Right ventricle myocardium superior (tissue), 1 donor: ENCODE measurements at places on chromosomes 1 and 21. TPM values are rescaled to one million over a fixed set of nuclear protein-coding genes. Genes with fewer than 3 reads are reported as not detected.
A peak's percentile ranks its signal among the peaks of the same experiment; 100 is the strongest.

- DNase-seq = peak; percentile 33
Measured at GRCh38 chr1:3469104-3469848, 14.8 kb downstream of the ARHGEF16 start.

Gene TESK2
- total RNA-seq = 1.5 TPM

GRCh38 chr1:18965206-18966173 is 9.0 kb upstream of the IFFO2 start:
- no peak for DNase-seq

DNA sequence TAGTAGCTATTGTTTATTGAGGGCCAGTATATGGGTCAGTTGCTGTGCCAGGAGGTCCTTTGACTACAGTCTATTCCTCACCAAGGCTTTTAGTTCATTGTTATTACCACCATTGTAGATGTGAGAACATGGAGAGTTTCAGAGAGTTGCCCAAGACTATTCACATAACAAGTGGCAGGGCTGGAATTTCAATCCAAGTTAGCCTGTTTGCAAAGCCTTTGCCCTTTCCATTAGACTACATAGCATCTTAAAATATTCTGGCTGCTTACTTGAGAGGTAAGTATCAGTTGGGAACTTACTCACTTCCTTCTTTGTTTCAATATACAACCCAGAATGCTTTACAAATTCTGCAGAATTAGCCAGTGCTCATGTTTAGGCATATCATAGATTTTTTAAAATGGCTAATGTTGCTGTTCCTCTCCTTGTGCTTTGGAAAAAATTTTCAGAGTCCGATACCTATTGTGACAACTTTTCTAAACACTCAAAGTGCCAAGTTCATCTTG is 141.2 kb downstream of the FGGY start:
- DNase-seq = no peak

- peak; percentile 71 for DNase-seq
Measured at GRCh38 chr1:212671342-212672031, 28.2 kb downstream of the BATF3 start.

DNA sequence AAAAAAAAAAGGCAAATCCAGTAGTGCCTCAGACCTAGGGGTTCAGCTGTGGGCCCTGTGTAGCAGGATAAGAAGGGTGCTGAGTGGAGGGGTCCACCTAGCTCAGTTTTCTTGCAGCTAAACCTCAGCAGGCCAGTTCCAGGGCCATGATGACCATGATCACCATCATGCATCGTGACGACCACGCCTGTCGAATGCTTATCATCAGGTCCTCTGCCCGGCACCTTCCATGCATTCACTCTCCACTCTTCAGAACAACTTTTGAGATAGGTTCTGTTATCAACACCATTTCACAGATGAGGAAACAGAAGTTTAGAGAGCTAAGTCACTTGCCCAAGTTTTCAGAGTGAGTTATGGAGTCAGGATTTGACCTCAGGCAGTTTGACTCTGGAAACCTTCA is 54.9 kb downstream of the ACBD3 start:
- no peak for DNase-seq

Gene PTGER3
- total RNA-seq = 1.3 TPM

Gene SYCP1
- total RNA-seq = not detected

Gene IPO13
- total RNA-seq = 58.8 TPM

- DNase-seq = no peak
Measured at GRCh38 chr1:231460614-231461013, 38.5 kb upstream of the EGLN1 start.

Gene KRTAP19-5
- total RNA-seq = not detected

Gene TMIGD3
- total RNA-seq = 0.89 TPM

DNA sequence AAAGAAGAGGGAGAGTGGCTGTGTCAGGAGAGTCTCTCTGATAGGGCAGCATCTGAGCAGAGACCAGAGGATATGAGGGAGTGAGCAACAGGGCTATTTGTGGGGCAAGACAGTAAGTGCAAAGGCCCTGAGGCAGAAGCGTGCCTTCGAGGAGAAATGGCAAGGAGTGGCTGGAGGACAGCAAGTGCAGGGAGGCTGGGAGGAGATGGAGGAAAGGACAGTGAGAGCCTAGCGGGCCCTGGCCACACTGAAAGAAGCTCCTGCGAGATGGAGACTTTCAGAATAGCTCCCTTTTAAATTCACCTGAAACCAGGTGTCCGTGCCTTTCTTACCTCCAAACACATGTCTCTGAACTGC is 25.2 kb downstream of the EXOC8 start:
- DNase-seq = no peak

Gene FABP3
- 4,881 TPM for total RNA-seq

GRCh38 chr1:198118134-198118533 is 38.7 kb upstream of the NEK7 start:
- peak; percentile 75 for DNase-seq

DNA sequence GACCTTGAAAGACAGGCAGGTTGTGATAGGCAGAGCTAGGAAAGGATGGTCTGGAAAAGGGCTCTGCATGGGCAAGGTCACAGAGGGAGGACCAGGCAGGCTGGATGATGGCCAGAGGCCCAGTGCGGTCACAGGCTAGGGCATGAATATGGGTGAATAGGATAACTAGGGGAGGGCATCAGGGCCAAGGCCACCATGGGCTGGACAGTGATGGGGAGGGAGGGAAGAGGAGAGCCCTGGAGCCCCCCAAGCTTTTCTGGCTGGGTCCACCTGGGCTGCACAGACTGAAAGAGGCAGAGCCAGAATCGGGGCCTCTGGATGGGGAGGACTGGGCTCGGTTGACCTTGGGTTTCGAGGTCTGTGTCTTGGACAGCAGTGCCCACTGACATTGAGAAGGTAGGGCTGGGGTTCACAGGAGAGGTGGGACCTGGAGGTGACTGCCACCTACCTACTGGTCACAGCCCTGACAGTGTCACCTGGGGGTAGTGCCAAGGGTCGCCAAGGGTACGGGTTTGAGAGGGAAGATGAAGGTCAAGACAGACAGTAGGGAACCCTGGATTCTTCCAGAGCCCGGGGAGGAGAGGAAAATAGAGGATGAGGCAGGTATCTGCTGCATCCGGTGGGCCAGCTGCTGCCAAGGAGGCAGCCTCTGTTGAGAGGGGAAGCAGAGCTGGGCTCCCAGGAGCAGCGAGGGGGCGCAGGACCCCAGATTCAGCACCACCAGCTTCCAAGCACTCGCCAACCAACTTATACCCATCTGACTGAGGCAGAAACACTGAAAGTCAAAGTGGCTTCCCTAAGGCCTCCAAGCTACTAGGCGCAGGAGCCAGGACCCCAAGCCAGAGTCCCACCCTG is 6.1 kb upstream of the NPHP4 start:
- DNase-seq = peak; percentile 34

Gene OR6N1
- total RNA-seq = not detected

- peak; percentile 81 for DNase-seq
Measured at GRCh38 chr1:67646145-67647035, 38.6 kb upstream of the GADD45A start.

DNA sequence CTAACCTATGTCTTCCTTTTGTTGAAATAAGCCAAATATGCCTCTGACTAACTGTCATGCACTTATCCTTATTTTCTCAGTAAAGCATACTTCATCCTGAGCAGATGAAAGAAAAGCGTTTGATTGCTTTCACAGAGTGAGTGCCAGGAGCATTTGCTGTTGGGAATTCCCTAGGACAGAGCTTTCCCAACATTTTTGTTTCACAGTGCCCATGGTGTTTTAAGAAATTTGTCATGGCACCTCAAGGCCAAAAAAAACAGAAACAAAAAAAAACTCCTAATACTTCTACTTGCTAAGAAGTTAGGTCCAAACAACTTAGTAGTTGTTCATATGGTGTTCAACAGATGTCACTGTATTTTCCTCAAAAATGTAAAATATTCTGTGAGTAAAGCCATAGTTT is 120.8 kb upstream of the BMP8A start:
- no peak for DNase-seq

Gene RHD
- not detected for total RNA-seq

- DNase-seq = no peak
Measured at GRCh38 chr1:174965362-174966007, 34.3 kb upstream of the CACYBP start.

- no peak for DNase-seq
Measured at GRCh38 chr1:88284666-88285366, 399.3 kb upstream of the PKN2 start.

Gene CRABP2
- total RNA-seq = 0.59 TPM

DNA sequence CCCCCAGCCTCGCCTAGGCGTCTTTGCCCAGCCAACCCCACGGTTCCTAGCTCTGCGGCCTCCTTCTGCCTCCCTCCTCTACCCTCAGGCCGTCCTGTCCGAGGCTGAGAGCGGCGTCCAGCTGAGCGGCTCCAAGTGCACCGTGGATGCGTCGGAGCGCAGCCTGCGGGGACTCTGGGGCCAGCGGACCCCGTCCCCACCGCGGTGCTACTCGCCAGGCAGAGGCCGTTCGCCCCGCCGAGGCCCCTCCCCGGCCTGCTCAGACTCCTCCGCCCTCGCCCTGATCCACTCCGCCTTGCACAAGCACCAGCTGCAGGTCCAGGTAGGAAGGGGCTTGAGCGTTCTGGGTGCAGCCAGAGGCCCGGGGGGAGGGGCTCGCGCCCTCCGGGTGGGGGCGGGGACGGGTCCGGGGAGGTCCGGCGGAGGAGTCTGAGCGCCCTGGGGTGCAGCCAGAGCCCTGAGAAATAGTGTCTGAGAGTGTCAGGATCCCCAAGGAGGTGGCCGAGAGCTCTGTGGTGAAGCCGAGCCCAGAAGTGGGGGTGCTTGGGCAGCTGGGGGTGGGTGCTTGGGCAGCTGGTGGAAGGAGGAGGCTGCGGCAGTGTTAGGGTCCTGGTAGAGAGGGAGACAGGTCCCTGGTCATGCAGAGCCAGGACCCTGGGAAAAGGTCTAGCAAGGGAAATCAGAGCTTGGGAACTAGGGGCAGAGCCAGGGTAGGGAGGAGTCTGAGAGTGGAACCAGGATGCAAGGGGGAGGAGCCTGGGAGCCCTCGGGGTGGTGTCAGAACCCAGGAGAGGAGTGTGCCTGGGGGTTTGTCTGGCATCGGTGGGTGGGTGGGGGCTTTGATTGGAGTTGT is 3.2 kb upstream of the NBPF3 start:
- no peak for DNase-seq

Gene TGFB2
- total RNA-seq = 1.5 TPM

DNA sequence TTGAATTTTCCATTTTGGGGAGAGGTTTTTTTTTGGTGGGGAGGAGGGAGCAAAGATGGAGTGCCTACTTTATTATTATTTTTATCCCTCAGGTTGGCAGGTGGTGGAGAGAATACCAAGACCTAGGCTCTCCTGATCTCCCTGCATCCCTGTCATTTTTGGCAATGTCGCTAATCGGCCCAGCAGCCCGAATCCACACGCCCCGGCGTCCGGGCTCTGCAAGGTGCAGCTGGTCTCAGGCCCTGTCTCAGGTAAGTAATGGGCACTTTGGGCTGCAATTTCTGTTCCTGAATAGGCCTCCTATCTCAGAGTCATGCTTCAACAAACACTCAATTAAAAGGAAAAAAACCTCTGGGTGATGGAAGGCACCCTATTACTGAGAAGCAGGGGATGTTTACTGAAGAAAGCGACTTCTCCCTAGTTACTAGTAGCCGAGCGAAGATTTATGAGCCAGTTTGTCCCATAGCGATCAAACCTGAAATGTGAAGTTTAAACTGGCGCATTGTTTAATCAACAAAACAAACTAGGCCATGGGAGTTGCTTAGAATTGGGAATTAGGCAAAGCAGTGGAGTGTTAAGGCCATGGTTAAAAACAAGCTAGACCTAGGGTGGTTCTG is 137.8 kb downstream of the RWDD3 start:
- DNase-seq = no peak

DNA sequence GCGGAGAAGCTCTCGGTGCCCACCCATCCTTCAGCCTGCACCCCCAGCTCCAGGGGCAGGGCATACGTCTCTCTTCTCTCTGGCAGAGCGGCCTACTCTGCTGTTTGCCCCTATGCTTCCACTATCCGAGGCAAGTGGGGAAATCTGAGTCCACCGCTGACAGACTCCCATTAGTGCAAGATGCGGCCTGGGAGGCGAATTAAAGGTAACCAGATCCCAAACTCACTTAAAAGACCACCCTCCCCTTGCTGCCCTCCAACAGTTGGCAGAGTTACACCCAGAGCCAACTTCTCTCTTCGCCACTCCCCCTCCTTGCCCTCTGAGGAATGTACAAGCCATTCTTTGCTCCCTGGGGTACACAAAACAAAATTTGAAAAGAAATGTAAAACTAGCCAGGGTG is 6.4 kb downstream of the FOXD3 start:
- no peak for DNase-seq

- DNase-seq = peak; percentile 14
Measured at GRCh38 chr1:205258261-205258691, 30.5 kb downstream of the TMCC2 start.

GRCh38 chr1:5389101-5389885 is 602.9 kb downstream of the NPHP4 start:
- no peak for DNase-seq

Gene SYT11
- 7.0 TPM for total RNA-seq

Gene FOXD3
- total RNA-seq = 0.24 TPM

DNA sequence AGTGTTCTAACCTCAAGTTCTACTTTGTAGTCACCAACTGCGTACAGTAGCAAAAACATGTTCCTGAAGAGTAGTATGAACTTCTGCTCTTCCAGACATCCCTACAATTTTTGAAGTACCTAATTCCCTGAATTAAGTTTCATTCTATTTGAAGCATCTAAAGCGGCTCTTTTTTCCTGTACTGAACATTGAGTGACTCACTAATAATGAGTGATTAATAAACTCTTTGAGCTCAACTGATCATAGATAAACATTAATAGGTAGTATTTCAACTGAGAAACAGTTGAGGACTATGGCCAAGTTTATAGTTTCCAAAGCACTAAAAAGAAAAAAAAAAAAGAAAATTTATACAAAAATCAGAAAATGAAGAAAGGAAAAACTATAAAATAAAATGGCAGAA is 683.1 kb downstream of the LTN1 start:
- DNase-seq = no peak

DNA sequence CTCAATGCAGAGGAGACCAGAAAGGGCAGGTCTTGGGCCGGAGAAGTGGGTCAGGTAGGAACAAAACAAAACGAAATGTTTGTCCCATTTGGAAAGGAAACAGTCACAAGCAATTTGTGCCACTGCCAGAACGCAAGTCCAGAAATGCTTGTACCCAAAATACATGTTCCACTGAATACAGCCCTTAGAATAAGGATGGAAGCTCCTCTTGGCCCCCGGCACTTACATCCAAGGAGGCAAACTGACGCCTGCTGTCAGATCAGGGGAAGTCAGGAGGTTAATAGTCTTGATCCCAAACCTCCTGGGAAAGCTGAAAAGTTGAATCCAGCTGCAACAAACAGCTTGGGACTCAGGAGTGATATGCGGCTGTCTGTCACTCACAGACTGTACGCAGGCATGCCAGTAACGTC is 75.9 kb upstream of the GALNT2 start:
- no peak for DNase-seq

GRCh38 chr21:36155603-36156338 is 853 bp upstream of the DOP1B start:
- no peak for DNase-seq

DNA sequence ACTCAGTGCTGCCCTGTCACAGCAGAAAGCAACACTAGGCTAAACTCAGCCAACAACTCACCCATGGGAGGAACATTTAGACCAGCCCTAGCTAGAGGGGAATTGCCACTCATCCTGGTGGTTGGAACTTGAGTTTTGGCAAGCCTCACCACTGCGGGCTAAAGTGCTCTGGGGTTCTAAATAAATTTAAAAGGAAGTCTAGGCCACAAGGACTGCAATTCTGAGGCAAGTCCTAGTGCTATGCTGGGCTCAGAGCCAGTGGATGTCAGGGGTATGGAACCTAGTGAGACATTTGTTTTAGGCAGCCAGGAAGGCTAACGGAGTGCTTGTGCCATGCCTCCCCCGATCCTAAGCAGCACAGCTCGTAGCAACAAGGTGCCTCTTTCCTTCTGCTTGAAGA is 78.0 kb downstream of the RGS13 start:
- DNase-seq = no peak

GRCh38 chr1:21174654-21175323 is 1.9 kb downstream of the EIF4G3 start:
- no peak for DNase-seq

- DNase-seq = no peak
Measured at GRCh38 chr1:2193514-2194281, 874 bp downstream of the FAAP20 start.
